ENCODE measurements at places on chromosomes 5 and 9. TPM values are rescaled to one million over a fixed set of nuclear protein-coding genes. Genes with fewer than 3 reads are reported as not detected.

Gene C5orf34
- total RNA-seq = 2.0 TPM

Gene PCSK5
- total RNA-seq = 0.79 TPM

Gene TICAM2
- total RNA-seq = 0.20 TPM

Gene TMC1
- total RNA-seq = 0.22 TPM

Gene CKMT2
- total RNA-seq = 0.20 TPM

Gene NRG2
- total RNA-seq = 0.20 TPM

Gene NUTM2F
- total RNA-seq = not detected

Gene HSD17B4
- total RNA-seq = 155 TPM

Gene CYSRT1
- 0.20 TPM for total RNA-seq

Gene SUSD3
- total RNA-seq = not detected

Gene NSD1
- total RNA-seq = 20.9 TPM

Gene TLN1
- 165 TPM for total RNA-seq

Gene SHOC1
- not detected for total RNA-seq

Gene LCN6
- not detected for total RNA-seq

Gene HAVCR1
- total RNA-seq = not detected

Gene EMB
- under 0.01 TPM for total RNA-seq

Gene PAM
- total RNA-seq = 185 TPM

Gene BAAT
- not detected for total RNA-seq

Gene PCDHB7
- total RNA-seq = 0.44 TPM

Gene SH2D3C
- 72.6 TPM for total RNA-seq

Gene SGCD
- under 0.01 TPM for total RNA-seq

Gene NACC2
- total RNA-seq = 10.9 TPM

Gene PLAC8L1
- total RNA-seq = 0.20 TPM

Gene EGR1
- 4.8 TPM for total RNA-seq

Gene ADGRV1
- total RNA-seq = 0.22 TPM

Gene CYLC2
- total RNA-seq = not detected
